T-helper 17 cell (primary cell): ENCODE measurements at places on chromosomes 16 and 17.

DNA sequence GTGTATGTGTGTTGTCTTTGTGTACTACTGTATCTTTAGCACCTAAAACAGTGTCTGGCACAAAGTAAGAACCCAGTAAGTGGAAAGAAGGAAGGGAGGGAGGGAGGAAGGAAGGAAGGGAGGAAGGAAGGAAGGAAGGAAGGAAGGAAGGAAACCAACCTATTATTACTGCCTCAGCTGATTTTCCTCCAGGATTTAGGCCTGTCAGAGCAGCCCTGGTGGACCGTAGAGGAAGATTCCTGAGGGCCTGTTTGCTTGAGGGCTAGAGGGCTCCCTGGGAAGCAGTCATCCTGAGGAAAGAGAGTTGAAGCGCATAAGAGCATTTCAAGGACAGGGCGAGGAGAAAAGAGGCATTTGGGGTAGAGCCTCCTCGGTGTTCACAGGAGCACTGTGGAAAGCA lies 61.5 kb downstream of the WSB1 start:
- DNase-seq: no peak

DNA sequence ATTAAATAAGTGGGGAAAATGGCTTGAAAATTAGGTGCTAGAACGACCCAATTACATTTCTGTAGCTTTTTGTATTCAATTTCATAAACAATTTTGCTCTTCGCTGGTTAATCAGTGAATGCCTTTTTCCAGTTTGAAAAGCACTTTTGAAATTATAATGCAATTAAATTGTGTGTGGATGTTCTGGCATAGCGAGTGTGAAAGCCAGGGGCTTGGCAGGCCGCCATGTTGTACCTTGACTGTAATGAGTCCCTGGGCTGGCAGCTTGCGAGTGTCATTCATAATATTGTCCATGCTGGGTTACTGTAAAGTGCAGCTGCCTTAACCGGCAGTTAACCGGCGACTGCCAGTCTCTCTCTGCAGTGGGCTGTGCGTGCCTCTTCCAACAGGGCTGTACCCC lies 177.8 kb downstream of the CCDC182 start:
- DNase-seq: no peak

DNA sequence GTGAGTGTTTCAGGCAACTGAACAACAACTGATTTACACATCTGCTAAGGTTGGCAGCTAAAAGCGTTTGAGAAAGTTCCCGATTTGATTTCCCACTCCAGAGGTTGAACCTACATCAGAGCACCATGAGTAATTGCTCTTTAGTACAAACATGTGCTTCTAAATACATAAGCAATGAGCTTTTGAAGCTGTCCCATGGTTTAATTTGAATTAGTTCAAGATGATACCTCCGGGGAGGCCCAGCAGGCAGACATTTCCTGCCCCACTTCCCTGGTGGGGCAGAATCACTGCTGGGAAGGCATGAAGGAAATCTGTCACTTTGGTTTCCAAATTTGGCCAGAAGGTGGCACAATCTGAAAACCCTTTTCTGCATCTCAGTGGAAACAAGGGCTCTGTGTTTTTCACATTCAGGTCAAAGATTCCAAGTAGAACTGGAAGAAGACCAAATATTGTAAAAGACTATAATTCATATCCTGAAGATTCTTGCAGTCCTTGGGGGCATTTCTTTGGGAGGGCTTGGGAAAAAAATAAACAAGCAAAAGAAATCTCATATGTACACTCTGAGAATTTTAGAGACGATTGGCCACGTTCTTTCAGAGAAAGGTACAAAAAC lies 176.2 kb upstream of the FAM20A start:
- DNase-seq: peak; percentile 10

- no peak for DNase-seq
Measured at GRCh38 chr17:83176623-83177583, 97.5 kb downstream of the METRNL start.

DNA sequence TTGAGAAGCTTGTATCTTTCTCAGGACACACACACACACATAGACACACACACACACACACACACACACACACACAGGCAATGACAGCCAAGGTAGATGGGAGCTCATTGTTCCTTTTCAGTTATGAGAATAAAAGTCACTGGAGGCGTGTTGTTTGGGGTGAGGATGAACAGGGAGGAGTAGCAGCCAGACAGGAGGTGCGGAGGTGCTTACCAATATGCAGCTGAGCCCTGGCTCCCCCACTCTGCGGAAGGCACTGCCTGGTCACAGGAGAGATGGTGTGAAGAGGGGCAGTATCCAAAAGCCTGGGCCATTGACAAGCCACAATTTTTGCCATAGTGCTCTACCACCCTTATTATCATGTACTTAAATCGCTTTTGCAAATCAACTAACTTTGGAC lies 77.4 kb downstream of the CBLN1 start:
- DNase-seq: no peak

DNA sequence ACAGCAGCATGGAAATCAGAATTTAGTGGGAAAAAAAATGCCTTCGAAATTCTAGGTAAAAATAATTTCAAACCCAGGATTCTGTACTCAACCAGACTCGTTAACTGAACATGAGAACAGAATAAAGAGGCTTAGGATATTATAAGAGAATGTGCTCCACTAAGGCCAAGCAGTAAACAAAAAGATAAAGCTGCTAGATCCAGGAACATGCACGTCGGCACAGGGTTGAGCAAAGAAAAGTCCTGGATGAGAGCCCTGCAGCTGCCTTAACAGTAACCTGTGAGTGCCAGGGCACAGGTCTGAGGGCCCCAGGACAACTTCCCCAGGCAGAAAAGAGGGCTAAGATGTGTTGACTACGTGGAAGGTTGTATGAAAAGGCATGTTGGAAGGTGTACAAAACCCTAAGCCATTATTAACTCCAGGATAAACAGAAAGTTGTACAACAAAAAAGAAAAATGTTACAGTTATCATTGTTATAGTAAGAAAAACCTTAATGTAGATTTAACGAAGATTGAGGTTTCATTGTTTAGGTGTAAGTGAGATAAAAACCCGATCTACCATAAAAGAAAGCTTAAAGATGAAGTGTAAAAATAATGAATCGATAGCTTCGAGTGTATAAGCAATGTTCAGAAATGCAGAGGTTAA lies 42.3 kb upstream of the RBFOX3 start:
- DNase-seq: no peak

GRCh38 chr16:12344577-12345343 lies 368.2 kb downstream of the SNX29 start:
- no peak for DNase-seq

DNA sequence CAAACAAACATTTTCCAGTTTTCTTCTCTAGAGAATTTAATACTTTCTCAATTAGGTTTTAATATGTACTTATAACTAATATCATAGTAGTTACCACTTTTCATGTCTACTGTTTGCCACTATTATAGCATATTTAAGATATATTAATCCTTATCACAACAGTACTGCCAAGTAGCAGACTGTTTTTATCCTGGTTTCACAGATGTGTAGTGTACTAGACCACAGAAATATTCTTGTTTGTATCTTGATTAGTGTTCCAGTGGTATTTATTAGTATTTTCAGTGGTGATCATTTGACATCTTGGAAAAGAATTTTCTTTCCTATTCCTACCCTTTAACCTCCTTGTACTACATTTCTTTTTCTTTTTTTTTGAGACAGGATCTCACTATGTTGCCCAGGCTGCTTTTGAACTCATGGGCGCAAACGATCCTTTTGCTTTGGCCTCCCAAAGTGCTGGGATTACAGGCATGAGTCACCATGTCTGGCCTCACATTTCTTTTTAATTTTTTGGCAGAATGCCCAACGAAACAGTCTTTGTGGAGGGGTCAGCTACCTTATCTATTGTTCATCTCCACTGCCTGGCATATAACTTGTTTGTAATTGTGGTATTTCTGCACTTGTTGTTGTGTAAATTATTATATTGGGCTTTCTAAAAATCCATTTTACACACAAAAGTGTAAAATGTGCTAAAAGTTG lies 27.2 kb downstream of the MAP2K4 start:
- no peak for DNase-seq

DNA sequence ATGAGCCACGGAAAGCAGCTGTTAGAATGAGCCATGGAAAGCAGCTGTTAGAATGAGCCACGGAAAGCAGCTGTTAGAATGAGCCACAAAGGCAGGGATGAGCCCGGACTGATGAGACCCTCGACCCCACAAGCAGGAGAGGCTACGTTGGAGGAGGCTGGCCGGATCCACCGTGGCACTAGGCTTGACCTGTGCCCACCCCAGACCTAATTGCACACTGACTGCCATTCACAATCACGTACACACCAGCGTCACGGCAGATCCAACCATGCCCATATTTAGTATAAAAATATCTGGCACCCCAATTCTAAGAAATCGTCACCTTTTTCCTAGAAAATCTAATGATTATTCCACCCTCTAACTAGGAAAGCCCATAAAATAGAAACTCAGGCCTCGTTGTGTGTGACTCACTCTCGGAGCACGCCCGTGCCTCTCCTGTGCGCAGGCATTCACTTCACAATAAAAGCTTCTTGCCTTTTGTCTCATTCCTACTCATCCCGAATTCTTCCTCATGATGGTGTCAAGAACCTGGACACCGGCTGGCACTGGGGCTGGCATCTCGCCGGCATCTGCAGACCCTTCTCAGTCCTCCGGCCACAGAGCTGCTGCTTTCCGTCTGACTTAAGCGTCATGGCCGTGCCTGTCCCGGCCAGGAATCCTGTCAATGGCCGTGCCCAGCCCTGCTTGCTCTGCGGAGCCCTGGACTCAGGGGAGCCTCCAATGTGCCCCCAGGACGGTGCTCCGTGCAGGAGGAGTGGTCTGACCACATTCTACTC lies 5.5 kb upstream of the SECTM1 start:
- no peak for DNase-seq

- no peak for DNase-seq
Measured at GRCh38 chr17:81509972-81510784, 2.4 kb downstream of the ACTG1 start.

GRCh38 chr17:49779739-49780231 lies 8.7 kb upstream of the KAT7 start:
- no peak for DNase-seq

GRCh38 chr17:21294321-21295035 lies 10.0 kb downstream of the MAP2K3 start:
- DNase-seq: no peak

- no peak for DNase-seq
Measured at GRCh38 chr16:565419-566330, 1.1 kb upstream of the NHLRC4 start.

- no peak for DNase-seq
Measured at GRCh38 chr17:28997806-28998205, 8.0 kb downstream of the SEZ6 start.

- DNase-seq: no peak
Measured at GRCh38 chr16:89261691-89262563, 44.4 kb downstream of the ZNF778 start.

GRCh38 chr17:16987830-16988601 lies 16.1 kb upstream of the TNFRSF13B start:
- DNase-seq: peak; percentile 37

GRCh38 chr17:7341842-7342241 lies 5.5 kb downstream of the ACAP1 start:
- DNase-seq: no peak

DNA sequence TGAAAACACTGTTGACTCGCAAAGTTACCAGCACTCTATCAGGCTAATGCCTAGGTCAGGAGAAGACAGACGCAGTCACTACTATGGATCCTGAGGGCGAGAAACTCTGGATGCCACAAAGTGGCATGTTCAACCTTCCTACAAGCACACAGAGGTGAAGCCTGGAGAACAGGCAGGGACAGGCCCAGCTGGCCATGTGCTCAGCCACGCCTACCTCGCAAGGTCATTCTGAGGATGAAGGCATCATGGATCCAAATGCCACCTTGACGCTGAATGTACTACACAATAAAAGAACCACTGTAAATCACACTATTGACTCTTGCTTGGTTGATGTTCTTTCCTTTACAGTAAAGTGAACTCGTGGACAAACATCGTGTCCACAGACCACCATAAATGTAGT lies 85.8 kb downstream of the ANKRD11 start:
- DNase-seq: no peak

GRCh38 chr17:70207184-70207583 lies 37.9 kb downstream of the KCNJ2 start:
- no peak for DNase-seq

DNA sequence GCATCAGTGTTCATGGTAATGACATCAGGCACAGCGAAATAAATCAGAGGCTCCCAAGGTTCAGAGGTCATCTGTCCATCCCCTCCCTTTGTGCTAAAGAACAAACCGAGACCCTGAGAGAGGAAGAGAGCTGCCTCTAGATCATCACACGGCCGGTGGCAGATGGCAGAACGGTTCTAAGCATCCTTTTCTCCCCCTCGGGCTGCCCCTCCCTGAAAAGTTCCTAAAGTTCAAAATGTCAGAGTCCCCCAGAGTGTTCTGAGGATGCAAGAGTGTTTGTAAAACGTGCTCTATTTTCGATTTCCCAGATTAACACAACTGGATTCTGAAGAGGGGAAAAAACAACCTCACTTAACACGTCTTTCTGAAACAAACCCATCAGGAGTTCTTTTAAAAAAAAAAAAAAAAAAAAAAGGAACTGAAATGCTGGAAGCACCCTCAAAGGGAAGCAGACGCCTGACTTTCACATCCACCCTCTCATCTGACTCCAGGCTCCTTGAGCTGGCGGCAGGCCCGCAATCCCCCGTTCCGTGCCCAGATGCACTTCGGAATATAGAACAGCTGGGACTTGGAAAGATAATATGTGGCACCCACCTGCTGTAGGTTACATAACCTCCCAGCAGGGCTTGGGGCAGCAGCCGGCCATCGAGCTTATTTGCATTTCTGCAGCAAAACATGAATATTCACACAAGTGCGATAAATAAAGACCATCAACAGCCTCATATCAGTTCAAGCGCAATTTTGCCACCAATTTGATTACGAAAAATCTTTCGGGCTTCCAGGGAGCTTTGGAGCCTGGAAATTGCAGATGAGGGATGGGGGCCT lies 115.5 kb upstream of the SMURF2 start:
- no peak for DNase-seq

DNA sequence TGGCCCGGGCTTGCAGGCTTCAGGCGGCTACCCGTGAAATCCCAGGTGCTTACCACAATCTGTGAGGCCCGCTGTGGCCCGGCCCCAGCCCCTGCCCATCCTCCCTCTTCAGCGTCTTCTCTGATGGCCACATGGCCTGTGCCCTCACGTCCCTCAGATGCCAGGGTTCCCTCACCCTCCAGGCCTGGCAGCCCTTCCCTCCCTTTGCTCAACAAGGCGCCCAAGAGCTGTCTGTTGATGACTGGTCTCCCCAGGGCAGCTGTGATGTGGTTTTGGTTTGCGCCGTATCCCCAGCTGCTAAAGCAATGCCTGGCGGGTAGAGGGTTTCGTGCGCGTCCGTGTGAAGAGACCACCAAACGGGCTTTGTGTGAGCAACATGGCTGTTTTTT lies 35.1 kb downstream of the PMM2 start:
- DNase-seq: no peak

DNA sequence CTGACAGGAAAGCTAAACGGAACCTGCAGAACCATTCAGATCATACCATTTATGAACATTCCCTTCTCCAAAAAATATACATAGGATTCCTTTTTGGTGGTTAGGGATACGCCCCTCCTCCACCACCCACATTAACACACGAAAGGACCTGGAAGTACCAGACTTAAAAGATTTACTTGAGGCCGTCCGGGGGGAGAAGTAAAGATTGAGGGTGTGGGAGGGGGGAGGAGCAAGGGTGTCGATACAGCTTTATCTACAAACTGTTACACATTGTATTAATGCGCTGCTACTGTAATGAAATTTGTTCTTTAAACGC lies 537 bp downstream of the PALB2 start:
- DNase-seq: no peak

- DNase-seq: no peak
Measured at GRCh38 chr17:36131421-36131820, 27.8 kb downstream of the CCL4 start.
